ENCODE measurements at places on chromosomes 13 and 19. TPM values are rescaled to one million over a fixed set of nuclear protein-coding genes. Genes with fewer than 3 reads are reported as not detected.
A peak's percentile ranks its signal among the peaks of the same experiment; 100 is the strongest.

KLF2 gene
- polyA plus RNA-seq = 84.1 TPM

DNA sequence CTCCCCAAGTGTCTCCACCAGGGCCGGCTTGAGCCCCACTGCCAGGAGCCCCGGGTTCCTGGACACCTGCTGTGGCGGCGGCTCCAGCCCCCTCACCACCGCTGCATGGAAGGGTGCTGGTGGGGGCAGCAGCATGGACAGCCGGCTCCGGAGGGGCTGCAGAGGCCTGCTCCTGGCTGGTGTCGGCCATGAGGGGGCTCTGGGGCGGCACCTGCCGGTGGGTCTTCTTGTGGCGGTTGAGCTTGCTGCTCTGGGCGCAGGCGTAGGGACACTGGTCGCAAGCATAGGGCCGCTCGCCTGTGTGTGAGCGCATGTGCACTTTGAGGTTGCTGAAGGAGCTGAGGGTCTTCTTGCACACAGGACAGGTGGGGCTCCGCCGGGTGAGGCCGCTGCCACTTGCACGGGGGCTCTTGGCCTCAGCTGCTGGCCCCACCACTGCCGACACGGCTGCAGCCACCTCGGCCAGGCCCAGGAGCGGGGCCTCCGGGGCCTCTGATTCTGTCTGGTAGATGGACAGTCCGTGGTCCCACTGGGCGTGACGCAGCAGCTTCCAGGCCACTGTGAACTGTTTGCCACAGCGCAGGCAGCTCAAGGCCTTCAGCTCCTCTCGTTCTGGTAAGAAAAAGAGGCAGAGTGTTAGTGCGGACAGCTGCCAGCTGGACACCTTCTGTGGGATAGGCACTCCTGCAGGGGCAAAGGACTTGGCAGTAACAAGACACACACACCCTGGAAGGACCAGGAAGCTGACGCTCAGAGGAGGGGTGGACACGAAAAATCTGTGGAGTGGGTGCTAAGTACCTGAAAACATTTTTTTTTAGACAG lies 4.1 kb downstream of the ZNF296 start:
- DNase-seq = no peak

GRCh38 chr13:49441846-49442245 lies 2.0 kb downstream of the CAB39L start:
- no peak for DNase-seq

- DNase-seq = no peak
Observed at GRCh38 chr19:16604615-16605014, 23.4 kb downstream of the MED26 start.

DNA sequence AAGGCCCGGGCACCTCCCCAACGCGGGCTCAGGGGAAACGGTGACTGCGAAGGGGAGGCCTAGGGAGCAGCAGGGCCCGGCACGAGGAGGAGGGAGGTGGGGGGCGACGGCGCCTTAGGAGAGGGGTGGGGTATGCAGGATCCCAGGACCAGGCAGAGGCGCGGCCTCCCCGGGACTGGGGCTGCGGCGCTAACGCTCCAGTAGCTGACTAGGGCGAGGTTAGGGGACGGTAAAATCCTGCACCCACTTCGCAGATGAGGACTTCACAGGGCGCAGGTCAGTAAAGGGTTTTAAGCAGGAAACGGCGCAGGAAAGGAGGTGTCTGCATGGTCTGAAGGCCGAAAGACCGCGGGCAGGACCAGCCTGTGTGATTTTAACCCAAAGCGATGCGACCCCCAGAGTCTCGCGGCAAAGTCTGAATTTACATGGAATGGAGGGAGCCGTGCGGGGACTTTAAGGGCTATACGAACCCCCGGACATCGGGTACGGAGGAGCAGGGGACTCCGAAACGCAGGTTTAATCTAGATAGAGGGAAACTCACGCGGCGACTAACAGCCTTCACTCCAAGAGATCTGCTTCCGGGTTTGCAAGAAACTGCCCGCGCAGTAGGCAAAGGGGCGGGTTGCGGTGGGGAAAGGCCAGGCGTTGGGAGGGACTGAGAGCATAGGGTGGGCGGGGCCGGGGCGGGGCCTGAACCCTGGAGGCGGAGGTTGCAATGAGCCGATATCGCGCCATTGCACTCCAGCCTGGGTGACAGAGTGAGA lies at the start of gene ZNF665:
Gene ZNF665, minus strand, starts transcription at position 588 of the 764 bp plus-strand sequence. CDS start 10,460 bp downstream, outside the sequence.
- peak; percentile 94 for DNase-seq

ZNF43 gene
- polyA plus RNA-seq = 12.0 TPM

DNA sequence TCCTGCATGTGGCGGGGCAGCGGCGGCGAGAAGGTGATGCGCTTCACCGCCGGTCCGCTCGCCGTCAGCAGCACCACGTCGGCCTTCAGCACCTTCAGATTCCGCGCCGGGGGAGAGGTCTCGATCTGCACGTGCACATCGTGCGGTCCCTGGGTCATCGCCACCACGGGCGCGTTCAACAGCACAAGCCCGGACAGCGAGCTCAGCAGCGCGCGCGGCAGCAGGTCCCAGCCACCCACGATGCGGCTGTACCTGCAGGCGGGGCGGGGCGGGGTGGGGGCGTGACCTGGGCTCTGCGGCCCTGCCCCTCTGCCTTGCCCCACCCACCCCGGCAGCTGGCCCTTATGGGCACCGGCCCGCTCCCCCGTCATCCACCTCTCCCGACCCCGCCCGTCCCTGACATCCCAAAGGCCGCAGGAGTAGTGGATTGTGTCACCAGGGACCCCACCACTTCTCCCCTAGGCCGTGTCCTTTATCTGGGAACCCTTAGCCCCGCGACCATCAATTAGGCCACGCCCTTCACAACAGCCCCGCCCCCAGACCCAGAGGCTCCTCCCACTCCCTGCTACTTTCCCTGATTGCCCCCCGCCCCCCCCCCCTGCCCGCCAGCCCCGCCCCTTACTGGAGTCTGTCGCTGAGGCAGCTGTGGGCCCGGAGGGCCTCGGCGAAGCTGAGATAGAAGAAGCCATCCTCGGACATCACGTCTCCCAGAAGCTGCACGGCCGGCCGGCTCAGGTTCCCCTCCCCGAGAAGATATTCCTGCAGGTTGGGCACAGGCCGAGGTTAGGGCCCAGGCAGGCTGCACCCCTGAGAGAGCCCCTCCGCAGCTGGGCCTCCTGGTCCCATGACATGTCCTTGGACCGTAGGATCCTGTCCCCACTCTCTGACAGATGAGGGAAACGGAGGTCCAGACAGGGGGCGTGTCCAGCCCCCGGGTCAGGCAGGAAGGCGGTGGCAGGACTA lies 6.1 kb downstream of the IL4I1 start:
- DNase-seq = no peak

HIPK4 gene
- polyA plus RNA-seq = 1.9 TPM

DNA sequence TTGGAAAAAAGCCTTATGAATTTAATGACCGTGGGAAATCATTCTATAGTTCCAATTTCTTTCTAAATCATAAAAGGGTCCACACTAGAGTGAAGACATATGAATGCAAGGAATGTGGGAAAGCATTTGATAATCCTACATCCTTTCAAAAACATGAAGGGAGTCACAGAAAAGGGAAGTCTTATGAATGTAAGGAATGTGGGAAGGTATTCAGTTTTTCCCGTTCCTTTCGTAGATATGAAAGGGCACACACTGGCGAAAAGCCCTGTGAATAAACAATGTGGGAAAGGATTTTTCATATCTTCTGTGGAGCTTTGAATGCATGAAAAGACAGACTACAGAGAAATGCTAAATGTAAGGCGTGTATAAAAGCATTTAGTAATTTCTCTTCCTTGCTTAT lies 27.0 kb downstream of the ZNF20 start:
- no peak for DNase-seq

ZNF813 gene
- 3.6 TPM for polyA plus RNA-seq

Data from muscle of leg (tissue), 16 donors.